Activated CD8-positive, alpha-beta memory T cell treated with anti-CD3 and anti-CD28 coated beads for 4 hours (primary cell): ENCODE measurements at places on chromosomes 2 and 18.

- no peak for DNase-seq
These were observed 1008.0 kb upstream of the CRIM1 start for GRCh38 chr2:35347561-35347960.

GRCh38 chr2:175743011-175743410 is 259.1 kb downstream of the LNPK start:
- DNase-seq = no peak

GRCh38 chr2:235605312-235606003 is 111.6 kb downstream of the AGAP1 start:
- no peak for DNase-seq

DNA sequence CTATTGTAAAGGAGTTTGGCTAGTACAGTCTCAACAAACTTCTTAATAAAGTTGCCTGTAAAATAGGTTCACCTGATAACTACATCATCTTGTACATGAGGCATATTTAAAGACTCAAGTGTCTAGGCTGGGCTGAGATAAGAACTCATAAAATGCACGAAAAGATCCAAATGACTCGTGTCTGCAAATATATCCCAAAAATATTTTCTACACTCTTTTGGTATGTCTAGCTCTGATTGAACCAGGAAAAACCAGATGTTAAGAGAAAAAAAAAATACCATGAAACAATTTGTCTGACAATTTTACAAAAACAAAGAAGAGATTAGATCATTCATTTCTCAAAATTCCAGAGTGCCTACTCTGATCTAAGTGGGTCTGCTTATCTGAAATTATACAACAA is 166.9 kb upstream of the OSR1 start:
- no peak for DNase-seq

DNA sequence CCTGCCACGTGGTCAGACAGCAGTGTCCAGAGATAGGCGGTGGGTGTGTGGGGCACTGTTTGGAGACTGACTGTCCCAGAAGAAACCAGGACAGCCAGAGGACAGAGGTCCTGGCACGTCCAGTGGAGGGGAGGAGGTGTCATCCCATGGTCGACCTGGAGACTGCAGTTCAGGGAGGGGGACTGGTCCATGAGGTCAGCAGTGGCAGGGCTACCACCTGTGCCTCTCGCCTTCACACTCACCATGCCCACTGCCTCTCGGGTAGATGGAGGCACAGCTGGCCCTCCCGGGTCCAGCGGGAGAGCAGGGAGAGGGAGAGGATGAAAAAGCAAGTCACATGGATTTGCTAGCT is 53.9 kb downstream of the INHBB start:
- DNase-seq = no peak

GRCh38 chr2:215691346-215691745 is 255.5 kb upstream of the FN1 start:
- no peak for DNase-seq

DNA sequence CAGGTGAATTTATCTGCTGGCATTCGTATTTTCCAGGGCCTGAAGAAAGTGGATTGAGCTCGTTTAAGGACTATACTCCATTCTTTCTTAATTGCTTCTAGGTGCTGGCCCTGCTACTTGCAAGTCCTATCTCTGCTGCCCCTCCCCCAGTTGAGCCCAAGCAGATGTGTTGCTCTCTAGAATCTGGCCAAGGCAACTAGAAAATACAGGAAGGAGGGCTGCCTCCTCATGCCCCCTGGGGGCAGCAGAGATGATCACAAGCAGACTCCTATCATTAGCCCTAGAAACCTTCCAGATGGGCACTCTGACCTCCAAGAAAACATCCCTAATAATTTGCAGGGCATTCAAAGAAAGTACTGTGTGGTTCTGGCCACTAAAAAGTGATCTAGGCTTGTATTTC is 72.5 kb upstream of the CYP26B1 start:
- no peak for DNase-seq

DNA sequence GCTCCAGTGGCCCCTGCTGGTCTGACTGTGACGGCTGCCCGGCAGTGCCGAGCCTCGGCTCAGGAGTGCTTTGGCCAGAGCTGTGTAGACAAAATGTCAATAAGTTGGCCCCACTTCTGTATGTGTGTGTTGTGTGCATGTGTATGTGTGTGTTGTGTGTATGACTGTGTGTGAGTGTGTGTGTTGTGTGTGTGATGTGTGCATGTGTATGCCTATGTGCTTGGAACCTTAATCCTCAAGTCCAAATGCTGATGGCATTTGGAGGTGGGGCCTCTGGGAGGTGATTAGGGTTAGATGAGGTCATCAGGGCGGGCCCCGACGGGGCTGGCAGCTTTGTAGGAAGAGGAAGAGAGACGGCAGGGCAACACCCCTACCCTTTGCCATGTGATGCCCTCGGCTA is 269.0 kb downstream of the DCDC2C start:
- DNase-seq = no peak

GRCh38 chr2:8142461-8142860 is 539.4 kb upstream of the ID2 start:
- DNase-seq = no peak

DNA sequence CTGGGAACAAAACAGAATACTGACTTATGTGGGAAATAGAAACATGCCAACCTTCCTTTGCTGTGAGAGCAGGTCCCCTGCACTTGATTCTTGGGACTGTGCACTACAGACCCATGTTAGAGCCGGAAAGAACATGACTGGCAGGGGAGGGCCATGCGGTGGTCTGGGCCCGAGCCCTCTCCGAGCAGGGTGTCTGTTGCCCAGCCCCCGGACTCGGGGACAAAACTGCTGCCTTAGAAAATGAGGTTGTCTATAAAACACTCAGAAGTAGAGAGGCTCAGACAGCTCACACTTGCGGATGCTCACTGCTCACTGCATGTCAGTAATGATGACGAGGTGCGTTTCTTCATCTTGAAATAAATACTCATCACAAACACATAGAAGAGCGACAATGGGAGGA is 270.7 kb upstream of the HDAC4 start:
- no peak for DNase-seq

DNA sequence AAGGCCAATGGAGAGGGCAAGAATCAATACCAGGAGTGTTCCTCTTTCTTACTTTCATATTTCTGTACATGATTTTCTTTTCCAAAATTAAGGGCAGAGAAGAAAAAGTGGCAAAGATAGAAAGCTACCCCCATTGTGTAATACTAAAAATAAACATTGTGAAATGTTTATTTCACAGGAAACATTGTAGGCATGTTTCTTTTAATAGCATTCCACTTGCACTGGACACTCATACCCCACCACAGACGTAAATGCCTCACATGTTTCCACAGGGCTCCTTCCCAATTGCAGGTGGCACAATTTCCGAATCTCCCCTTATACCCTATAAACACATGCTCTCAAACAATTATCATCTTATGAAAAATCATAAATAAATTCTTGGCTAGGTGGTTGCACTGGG is 645.1 kb upstream of the SETBP1 start:
- DNase-seq = no peak

- no peak for DNase-seq
These were observed 549.4 kb upstream of the SALL3 start for GRCh38 chr18:78430131-78430758.

- no peak for DNase-seq
These were observed 255.5 kb downstream of the CDH2 start for GRCh38 chr18:27921392-27921791.

- no peak for DNase-seq
These were observed 142.2 kb downstream of the EPHA4 start for GRCh38 chr2:221429741-221430491.

DNA sequence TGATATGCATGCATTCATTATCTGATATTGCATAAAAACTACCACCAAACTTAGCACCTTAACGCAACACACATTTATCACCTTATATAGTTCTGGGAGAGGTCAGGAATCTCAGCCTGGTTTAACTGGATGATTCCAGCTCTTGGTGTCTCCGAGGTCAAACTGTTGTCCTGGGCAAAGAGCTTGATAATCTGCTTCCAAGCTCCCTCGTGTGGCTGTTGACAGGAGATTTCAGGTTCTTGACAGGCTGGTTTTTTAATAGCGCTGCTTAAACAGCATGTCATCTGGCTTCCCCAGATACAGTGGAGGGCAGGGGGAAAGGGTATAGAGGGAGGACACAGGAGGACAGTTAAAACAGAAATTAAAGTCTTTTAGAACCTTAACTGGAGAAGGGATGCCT is 785.0 kb downstream of the CNTNAP5 start:
- DNase-seq = no peak

DNA sequence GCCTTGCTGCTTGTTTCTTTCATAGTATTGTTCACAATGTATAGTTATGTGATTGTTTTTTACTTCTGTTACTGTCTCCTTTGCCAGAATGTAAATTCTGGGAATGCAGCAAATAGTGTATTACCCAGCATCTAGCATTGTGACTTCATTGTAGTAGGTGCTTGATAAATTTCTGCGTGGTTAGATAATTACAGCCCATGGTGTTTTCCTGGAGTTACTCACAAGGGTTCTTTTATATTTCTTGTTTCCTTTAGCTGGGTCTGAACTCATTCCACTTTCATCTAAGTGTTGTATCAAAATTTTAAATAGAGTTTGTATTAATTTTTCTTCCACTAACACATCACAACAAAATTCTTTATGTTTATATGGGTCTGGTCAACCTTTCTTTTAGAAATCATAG is 132.6 kb downstream of the MAP4K4 start:
- DNase-seq = no peak

DNA sequence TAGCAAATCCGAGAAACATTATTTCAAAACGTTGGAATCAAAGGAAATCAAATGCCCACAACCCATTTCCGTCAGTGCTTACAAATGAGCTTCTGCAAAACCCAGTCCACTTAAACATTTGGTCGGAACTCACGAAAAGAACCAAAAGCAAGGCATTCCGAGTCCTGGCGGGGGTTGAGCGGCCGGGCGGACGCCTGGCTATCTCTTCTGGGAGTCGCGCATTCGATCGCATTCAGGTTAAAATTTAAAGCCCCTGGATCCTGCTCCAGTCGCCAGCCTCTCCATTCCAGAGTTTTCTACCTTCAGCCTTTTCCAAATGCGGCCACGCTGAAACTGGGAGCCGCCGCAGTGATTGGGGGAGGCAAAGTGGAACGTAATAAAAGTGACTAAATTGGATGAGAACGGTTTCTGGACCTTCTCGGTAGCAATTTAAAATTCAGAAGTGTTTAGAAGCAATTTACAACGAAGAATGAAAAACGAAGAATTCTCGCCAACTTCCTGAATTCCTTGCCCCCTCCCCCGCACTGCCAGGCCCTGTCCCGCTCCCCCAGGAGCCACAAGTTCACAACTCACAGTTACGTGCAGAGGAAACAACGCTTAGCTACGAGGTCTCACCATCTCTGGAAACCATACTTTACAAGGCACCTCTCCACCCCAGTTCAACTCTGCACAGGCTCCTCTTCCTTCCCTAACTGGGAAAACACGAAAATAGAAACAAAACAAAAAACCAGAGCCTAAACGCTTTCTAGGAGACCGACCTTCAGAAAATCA is 1.7 kb upstream of the GATA6 start:
- no peak for DNase-seq

DNA sequence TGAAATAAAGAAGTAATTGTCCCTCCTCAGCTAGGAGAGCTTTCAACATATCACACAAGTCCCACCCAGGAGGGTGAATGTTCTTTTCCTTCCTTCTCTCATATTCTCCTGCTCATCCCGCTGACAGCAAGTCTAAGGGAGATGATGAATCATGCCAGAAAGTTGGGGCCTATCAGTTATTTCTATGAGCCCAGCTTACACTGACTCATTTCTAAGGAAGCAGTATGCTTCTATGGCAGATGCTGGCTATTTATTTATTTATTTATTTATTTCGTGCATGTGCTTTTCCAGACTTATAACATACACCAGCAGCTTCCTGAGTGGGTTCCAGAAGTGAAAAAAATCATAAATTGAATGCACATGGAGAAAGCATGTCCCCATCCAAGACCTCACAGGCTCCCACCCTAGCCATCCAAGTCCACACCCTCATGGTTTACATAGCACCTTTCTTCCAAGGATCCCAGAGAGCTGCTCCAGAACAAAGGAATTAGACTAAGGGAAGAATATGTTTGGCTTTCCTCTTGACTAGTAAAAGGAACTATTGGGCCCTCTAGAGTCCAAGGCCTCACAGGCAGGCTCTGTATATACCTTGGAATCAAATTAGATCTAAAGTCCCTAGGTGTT is 1074.2 kb upstream of the ZEB2 start:
- DNase-seq = no peak

DNA sequence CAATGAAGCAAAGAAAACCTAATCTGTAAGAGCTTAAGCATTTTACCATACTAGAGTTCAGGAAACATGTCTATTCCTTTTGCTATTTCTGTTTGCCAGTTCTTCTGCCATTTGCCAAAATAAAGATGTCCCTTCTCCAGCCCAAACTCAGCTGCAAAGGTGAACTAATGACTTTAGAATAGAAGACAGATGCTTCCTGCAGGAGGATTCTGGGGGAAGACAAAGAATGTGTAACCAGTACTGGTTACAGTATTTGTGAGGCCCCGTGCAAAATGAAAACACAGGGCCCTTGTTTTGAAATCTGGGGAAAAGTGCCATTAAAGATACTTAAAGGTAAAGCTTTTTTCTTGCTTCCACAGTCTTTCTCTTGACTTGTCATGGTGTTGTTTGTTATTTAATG is 34.3 kb upstream of the MTX2 start:
- DNase-seq = no peak

DNA sequence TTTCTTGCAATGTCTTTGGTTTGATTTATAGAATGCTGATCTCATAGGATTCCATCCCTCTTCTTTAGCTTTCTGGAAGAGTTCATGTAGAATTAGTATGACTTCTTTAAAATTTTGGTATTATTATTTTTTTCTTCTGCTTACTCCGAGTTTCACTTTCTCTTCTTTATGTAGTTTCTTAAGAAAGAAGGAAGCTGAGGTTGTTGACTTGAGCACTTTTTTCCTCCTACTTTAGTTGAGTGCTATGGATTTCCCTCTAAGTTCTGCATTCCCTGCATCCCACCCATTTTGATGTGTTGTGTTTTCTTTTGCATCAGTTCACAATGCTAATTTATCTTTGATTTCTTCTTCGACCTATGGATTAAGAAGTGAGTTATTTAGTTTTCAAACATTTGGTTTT is 78.9 kb upstream of the SPRED2 start:
- DNase-seq = no peak

DNA sequence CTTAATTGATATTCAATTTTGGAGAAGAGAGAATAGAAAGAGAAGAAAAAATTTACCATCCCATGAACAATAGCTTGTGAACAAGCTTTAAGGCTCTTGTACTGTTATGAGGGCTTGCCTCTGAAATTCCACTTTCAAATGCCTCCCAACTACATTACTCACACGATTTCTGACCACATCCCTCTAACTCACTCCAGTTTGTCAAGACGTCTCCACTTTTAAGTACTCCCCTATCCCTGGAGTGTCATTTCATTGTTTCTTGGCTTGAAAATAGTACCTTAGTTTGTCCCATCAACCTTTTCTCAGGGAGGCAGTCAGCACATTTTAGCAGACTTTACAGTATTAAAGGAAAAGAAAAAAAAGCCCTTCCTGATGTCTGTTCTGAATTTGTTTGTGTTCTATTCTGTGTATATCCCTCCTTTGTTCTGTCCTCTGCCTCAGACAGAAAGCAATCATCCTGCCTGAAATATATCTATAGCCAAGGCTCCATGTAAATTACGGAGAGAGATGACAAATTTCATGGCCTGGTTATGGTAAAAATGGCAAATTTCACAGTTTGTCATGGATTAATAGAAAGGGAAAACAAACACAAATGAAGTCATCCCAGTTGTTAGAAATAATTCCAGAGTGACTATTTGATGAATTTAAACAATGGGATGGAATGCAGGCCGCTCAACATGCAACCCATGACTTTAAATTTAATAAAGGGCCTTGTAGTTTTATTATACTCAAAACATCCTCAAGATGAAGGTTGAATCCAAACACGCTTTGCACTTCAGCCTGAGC is 228.8 kb downstream of the ETAA1 start:
- DNase-seq = no peak

- DNase-seq = no peak
These were observed at the start of gene FNDC4 for GRCh38 chr2:27494944-27495554. Gene FNDC4, minus strand, starts transcription at chr2:27495200. Its CDS starts 521 bp downstream, at chr2:27494679.
